IPS-NIHi11 (cell line): ENCODE measurements at places on chromosomes 12 and 14.

- DNase-seq: no peak
These were observed 430.2 kb upstream of the TBX3 start for GRCh38 chr12:115114140-115114539.

GRCh38 chr12:17097674-17098073 lies 491.7 kb upstream of the LMO3 start:
- DNase-seq: no peak

DNA sequence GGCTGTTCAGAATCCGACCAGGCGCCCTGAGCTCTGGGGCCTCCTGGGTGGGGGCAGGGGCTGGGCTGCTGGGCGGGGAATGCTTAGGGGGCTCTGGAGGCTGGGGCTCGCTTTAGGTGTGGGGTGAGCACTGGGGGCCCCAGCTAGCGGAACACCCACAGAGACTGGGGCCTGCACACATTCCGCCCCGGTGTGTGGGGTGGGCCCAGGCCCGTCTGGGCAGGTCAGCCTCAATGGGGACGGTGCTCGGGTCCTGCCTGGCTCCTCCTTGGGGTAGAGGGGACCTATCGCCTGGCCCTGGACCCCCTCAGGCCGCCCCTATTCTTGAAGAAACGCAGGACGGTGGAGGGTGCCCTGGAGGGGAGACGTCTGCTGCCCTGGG lies 364.8 kb downstream of the TMEM121 start:
- DNase-seq: no peak

GRCh38 chr14:105410642-105411016 lies 9.0 kb upstream of the MTA1 start:
- no peak for DNase-seq

- DNase-seq: no peak
These were observed 30.6 kb upstream of the TRHDE start for GRCh38 chr12:72241552-72241951.
